ENCODE measurements at places on chromosomes 1 and 21. TPM values are rescaled to one million over a fixed set of nuclear protein-coding genes. Genes with fewer than 3 reads are reported as not detected.

DNA sequence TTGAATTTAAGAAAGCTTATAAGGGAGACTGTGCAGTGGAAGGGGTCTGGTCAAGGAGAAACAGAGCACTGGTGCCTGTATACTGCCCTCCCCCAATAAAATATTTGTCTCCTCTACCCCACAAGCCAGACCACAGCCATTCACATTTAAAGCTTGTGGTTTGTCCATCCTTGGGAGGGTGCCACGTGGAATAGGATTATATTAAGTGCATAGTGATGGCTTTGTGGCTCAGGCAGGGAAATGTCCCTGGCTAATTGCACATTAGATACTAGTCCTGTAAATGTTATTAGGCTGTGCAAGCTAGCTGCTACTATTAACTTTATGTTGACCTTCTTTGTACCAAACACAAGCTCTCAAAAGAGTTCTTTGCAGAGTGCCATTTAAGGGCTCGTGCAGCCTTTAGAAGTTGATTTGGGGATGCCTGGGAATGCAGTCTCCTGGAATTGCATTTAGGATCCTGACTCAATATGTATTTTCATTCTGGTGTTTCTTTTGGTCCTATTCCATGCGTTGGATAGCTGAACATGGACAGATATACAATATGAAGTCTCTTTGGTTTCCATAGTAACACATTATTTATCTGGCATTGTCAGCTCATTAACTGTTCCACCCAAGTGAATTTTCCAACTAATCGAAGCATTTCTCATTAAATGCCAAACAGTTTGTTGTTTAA is 210.6 kb downstream of the ROR1 start:
- no peak for DNase-seq

The PWP2 gene
- 13.7 TPM for total RNA-seq

DNA sequence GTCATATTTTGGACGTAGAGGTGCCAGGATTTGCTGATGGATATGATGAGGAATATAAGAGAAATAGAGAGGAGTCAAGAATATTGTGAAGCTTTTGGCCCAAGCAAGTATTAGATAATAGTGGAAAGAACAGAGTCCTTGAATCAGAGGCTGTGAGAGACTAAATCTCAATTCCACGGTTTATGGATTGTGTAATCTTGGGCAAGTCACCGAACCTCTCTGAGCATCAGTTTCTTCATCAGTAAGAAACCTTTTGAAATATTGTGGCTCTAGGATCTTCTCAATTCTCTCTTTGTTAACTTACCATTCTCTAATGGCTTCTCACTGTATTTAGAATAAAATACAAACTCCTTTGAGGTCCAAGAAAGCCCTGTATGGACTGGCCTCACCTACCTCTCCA is 77.6 kb downstream of the RPS6KA1 start:
- DNase-seq = no peak

DNA sequence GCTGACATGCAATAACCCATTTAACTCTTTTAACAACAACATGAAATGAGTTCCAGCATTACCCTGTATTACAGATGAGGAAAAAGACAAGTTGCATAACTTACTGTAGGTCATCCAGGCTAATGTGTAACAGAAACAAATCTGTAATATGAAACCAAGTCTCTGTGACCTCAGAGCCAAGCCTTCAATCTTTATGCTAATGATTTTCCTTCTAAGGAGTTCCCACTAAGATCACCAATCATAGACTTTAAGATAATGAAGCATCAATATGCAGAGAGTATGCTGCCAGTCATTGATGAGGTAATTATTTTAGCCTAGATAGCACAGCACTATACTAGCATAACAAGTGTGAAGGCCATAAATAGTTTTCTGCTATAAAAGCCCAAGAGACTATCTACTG is 35.6 kb upstream of the RNPC3 start:
- DNase-seq = no peak

DNA sequence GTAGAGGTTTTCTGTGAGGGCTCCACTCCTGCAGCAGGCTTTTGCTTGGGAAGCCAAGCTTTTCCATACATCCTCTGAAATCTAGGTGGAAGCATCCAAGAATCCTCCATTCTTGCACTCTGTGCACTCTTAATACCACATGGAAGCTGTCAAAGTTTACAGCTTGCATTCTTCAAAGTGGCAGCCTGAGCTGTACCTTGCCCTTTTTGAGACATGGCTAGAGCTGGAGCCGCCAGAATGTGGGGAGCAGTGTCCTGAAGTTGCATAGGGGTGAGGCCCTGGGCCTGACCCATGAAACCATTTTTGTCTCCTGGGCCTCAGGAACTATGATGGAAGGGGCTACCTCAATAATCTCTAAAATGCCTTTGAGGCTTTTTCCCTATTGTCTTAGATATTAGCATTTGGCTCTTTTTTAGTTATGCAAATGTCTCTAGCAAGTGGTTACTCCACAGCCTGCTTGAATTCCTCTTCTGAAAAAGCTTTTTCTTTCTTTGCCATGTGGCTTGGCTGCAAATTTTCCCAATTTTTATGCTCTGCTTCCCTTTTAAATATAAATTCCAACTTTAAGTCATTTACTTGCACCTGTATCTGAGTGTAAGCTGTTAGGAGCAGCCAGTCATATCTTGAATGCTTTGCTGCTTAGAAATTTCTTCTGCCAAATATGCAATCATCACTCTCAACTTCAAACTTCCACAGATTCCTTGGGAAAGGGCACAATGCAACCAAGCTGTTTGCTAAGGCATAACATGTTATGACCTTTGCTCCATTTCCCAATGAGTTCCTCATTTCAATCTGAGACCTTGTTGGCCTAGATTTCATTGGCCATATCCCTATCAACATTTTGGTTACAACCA is 92.1 kb upstream of the ARTN start:
- no peak for DNase-seq

The ANGPTL7 gene
- total RNA-seq = not detected

The KCNQ4 gene
- total RNA-seq = 0.57 TPM

GRCh38 chr1:219710529-219711194 is 97.8 kb upstream of the ZC3H11B start:
- DNase-seq = no peak

- DNase-seq = no peak
Measured at GRCh38 chr1:112527266-112528010, 18.7 kb downstream of the WNT2B start.

The PLA2G2A gene
- total RNA-seq = not detected

DNA sequence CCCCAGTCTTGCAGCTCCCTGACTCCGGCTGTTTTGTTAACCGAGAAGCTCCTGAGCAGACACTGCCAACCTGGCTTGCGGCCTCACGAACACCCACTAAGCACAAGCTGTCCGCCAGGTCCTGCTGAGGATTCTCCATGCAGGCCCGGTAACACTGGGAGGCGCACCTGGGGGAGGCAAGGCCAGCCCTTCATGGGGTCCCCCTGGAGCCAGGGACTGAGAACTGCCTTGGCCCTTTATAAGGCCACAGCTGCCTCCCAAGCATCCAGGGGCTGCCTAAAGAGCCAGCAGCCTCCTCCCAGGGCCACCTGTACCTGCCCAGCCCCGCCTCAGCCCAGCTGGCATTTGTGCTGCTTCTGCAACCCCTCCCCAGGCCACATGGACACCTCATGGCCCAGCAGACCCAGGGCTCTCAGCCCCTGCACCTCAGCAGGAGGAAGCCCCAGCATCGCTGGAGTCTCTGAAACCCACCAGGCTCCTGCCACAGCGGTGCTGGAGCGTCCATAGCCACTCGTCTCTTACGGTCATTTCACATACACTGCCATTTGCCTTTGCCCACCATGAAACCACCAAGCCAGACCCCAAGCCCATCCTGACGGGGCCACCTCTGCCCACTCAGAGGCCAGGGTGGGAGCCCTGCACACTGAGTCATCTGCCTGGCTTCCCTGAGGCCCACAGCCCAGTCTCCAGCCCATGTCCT is 82.5 kb downstream of the NPHP4 start:
- DNase-seq = no peak

- no peak for DNase-seq
Measured at GRCh38 chr1:211781260-211781659, 49.3 kb downstream of the LPGAT1 start.

- DNase-seq = peak; percentile 99
Measured at GRCh38 chr1:113904674-113905434, at the start of the genes AP4B1 and DCLRE1B. TSS of gene AP4B1 (minus strand) at chr1:113904799. CDS start at chr1:113904717, 82 bp downstream. TSS of gene DCLRE1B (plus strand) at chr1:113905326. CDS start at chr1:113905587, 261 bp downstream.

- no peak for DNase-seq
Measured at GRCh38 chr1:244289991-244290785, 161.5 kb downstream of the ADSS2 start.

DNA sequence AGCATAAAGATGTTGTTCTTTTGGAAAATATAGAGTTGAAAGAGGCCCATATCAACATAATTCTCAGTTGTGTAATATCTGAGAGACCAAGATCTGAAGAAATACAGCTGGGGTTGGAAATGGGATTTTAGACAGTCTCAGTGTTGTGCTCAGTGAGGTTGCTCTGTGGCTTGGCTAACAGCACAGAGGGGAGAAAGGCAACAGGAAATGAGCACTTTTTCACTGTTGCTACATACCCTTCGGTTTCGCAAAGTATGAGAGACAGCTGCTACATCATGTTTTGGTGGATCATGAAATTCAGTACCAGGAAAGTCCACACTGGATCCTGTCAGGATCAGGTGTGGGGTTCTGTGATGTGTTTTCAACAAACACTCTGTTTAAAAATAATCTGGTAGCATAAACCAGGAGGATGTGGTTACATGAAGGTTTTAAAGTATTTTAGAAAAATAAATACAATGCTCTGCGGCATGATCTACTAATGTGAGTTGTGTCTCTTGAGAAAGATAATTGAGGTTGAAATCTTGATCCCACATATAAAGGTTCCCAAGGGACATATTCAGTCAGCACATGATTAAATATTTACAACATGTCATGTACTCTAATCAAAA is 7.0 kb upstream of the GPR88 start:
- DNase-seq = no peak

- no peak for DNase-seq
Measured at GRCh38 chr1:27779122-27779521, 6.1 kb downstream of the STX12 start.

The C8B gene
- total RNA-seq = not detected

DNA sequence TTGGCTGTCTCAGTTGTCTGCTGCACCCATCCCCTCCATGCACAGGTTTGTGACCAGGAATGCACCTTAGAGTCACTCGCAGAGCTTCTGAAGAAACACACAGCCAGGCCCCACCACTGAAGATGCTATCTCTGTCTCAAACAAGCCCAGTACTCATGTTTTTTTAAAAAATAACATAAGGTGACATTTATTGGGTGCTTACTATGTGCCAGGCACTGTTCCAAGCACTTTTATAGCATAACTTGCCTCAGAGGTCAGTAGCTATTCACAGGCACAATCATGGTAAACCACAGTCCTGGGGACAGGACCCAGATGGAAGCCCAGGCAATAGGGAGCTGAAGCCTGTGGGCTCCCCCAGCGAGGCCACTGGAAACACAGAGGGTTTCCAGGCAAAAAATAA is 8.8 kb upstream of the ATP13A2 start:
- no peak for DNase-seq

DNA sequence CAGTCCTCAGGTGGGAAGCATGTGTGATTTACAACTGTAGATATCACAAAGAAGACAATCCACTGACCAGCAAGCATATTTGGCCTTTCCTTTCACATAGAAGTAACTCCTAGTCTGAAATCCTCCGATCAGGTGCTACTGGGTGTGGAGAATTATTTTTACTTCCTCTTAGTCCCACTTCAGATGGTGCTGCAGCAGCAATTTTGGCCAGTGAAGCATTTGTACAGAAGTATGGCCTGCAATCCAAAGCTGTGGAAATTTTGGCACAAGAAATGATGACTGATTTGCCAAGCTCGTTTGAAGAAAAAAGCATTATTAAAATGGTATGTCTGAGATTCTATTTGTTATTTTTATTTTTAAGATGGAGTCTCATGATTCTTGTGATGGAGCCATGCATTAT is 51.0 kb downstream of the SCP2 start:
- DNase-seq = no peak

DNA sequence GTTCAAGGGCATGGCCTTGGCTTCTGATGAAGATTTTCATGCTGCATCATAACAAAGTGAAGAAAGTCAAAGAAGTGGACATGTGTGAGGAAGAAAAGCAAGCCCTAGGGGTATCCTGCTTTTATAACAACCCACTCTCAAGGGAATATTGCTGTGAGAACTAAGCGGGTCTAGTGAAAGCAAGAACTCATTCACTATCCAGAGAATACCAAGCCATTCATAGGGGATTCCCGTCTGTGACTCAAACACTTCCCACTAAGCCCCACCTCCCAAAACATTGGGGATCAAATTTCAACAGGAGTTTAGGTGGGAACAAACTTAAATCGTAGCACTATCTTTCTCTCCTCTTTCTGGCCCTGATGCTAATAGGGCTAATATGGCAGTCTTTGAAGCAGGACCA is 98.5 kb upstream of the CTTNBP2NL start:
- no peak for DNase-seq

The APOBEC4 gene
- total RNA-seq = not detected

- no peak for DNase-seq
Measured at GRCh38 chr1:177256153-177257075, 85.7 kb downstream of the BRINP2 start.

DNA sequence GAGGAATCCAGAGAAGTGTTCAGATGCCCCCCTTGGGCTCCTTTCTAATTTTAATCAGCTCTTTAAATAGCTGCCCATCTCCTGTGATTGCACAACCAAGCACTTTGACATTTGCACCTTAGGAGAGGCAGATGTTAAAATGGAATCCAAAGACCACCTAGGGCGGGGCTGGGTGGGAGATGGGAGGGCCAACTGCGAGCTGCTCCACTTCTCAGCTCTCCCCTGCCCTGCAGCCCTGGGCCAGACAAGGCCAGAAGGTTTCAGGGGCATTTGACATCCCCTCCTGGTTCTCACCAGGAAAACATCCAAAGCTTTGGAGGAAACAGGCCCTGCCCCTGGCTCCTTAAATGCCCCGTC is 106.9 kb downstream of the DHRS3 start:
- no peak for DNase-seq

The NPPB gene
- not detected for total RNA-seq

GRCh38 chr1:206550446-206550845 is 43.1 kb downstream of the RASSF5 start:
- no peak for DNase-seq

DNA sequence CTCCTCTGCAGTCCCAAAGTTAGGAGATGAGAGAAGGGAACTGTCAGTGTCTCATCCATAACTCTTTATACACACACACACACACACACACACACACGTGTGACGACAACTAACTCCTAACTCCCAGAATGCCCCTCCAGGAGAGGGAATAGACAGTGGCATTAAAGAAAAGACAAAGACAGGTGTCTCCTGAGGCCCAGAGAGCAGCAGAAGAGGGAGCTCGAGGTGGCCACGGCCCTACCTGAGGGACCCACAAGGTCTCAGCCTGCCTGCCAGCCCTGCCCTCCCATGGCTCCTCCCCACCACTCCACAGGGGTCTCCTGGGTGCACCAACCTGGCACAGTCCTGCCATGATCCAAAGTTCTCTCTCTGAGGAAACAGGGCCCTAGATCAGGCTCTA is 1.6 kb upstream of the PHLDA3 start:
- DNase-seq = no peak

GRCh38 chr21:44018127-44018526 is 6.0 kb downstream of the TRAPPC10 start:
- no peak for DNase-seq

The HES3 gene
- total RNA-seq = not detected

DNA sequence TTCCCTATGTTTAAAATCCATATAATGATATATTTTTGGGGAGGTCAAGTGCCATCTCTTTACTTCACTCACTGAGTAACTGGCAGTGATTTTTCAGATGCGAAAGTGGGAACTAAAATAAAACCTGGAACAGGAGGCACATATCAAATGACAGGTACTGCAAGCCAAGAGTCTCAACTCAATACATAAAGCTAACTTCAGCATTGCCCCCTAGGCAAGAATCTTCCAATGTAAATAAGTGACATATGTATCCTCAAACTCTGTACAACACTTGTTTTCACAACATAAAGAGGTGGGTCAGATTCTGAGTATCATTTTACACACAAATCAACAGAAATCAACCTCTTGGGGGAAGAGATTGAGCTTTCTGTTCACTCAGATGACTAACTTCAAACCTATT is 18.1 kb downstream of the DCAF8 start:
- DNase-seq = no peak
